EL (cell line): ENCODE measurements at places on chromosomes 16 and 17.

DNA sequence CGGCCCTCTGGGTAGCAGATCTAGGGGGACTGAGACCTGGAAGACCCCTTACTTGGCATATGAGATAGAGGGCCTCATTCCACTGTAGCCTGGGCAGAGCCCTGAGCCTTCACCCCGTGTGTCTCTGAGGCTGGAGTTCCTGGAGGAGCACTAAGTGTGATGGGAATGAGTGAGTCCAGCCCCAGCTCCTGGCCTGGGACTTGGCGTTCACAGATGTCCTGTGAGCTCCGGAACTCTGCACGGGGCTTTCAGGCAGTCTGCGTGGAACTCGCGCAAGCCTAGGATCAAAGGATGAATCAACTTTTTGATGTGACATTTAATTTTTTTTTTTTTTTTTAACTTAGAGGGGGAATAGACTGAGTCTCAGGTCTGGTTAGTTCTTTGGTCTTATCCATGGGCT, 1.8 kb downstream of the NKD1 start:
- DNase-seq, result no peak

DNA sequence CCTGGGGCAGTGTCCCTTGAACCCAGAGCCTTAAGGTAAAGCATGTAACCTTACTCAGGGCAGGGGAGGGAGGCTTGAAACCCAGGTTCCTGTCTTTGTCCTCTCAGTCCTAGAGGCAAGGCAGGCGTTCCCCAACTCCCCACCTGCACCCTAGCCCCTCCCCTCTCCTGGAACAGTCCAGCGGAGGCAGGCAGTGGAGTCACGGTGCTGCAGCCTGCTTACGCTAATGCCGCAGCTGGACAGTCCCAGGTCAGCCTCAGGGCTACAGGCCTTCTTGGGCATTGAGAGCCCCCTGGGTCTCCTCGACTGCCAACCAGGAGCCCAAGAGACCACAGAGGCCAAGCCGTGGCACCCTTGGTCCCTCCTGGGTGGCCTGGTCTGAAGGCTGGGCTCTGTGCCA, 6.8 kb upstream of the CD300A start:
- DNase-seq, result no peak

DNA sequence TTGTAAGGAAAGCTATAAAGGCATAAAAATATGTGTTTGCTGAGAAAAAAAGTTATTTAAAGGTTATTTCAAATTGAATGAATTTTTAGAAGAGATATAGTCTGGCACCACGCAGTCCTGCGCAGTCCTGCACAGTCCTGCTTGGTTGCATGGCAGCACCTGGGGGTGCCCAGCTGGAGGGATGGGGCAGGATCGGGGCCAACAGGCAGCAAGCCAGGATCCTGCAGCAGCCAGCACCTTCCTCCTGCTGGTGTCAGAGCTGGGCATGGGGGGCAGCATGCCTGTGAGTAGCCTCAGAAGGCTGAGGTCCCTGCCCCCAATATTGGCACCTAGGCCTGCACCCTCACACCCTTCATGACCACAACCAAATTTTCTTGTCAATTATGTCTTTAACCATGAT, 46.0 kb downstream of the GLG1 start:
- DNase-seq, result no peak

GRCh38 chr17:30278032-30278431, 13.7 kb downstream of the BLMH start:
- peak; percentile 25 for DNase-seq

- no peak for DNase-seq
These were observed 17.8 kb downstream of the MBTPS1 start for GRCh38 chr16:84098939-84099338.

DNA sequence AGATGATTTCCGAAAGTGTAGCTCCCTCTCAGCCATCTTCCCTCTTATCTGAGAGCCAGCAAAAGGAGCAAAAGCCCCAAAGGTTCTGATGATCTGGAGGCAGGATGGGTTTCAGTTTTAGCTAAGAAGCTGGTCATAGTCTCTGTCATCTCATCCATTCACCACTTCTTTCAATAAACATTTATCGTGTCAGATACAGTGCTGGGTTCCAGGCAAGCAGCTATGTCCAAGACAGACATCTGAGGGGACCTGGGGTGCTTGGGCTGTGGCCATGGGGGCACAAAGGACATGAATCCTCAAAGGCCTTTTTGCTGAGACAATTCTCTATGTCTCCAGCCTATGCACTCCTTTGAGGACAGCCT, 1.0 kb upstream of the ETV4 start:
- DNase-seq, result no peak

- no peak for DNase-seq
These were observed 6.3 kb upstream of the CBX4 start for GRCh38 chr17:79845601-79845949.

- peak; percentile 86 for DNase-seq
These were observed 42.9 kb upstream of the CDRT4 start for GRCh38 chr17:15510361-15510760.

- no peak for DNase-seq
These were observed 3.4 kb downstream of the ALDOA start for GRCh38 chr16:30068750-30069610.

DNA sequence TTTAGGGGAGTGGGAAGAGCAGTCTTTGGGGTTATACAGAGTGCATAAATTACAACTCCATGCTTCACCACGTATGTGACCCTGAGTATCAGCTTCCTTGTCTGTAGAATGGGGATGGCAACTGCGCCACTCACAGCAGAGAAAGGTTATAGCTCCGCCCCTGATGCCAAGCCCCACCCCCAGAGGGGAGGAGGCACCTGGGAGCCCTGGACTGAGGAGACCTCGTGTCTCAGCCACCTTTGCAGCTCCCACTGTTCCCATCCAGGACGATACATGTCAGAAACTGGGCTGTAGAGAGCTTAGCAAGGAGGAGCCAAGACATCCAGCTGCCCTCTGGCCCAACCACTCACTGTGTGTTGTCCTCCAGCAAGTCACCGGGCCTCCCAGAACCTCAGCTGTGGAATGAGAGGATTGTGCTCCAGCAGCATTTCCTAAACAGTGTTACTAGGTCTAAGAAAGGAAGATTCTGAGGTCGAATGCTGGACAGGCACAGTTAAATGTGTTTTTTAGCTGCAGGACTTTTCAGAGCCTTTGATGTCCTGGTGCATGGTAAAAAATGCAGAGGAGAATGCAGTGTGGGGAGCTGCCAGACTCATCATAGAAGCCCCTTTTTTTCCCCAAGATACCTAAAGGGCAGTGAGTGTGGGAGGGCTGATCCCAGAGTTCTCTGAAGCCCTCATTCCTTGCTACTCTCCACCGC, 49.4 kb downstream of the BEAN1 start:
- DNase-seq, result no peak

DNA sequence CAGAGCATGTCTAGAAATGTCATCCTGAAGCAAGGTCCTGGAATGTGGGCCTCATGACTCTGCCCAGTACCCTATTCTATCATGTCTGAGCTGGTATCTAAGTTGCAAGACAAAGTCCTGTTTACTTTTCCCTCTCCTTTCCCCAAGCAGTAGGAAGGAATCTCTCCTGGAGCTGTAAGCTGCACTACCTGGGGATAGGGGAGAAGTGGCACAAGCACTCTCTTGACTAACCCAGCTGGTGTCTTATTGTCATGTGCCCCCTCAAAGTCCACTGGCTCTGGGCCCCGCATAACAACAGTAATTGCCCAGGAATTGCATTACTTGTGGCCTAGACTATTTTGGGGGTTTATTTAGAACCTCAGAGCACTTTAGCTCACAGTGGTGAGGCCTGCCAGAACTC, 1366.3 kb upstream of the GOT2 start:
- no peak for DNase-seq

DNA sequence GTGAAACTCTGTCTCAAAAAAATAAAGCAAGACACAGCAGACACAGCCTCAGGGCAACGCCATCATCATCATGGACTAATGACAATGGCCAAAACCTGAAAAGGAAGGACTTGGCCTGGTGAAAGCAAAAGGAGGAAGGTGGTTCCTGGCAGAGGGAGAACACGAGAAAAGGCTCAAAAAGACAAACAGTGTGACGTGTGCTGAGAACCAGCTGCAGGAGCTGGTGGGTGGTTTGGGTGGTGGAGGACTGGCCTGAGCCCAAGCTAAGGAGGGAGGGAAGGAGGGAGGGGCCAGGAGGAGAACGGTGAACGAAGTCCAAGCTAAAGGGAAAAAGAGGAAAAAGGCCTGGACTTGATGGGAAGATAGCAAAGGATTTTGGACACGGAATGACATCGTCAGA, 85.1 kb downstream of the SLC39A11 start:
- DNase-seq, result no peak

DNA sequence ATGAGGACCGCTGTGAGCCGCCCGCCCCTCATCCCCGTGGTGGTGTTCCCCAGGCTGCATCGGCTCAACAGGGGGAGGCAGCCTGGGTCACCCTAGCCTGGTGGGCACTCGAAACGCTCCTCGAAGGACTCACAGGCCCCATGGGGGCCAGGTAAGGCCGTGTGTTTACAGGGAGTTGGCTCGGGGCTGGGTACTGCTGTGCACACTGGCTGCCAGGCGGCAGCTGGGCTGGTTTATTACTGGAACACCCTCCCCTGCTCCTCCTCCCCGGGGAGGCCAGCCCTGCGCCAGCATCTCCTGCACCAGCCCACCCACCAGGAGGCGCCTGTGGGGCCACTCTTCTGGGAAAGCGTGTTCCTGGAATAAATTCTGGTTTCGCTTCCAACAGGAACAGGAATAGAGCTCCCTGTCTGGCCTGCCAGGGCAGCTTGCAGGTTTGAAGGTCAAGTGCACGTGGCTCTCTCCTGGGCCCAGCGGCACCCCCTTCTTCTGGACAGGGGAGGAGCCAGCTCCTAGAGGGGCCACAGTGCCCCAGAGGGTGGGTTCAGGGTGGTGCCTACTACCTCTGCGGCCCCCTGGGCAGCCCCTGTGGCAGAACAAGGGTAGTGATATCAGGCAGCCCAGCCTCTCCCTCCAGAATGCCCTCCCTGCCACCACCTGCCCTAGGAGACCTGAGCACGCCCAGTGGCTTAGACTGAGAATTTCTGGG, 11.3 kb downstream of the MCRIP1 start:
- DNase-seq, result peak; percentile 27

DNA sequence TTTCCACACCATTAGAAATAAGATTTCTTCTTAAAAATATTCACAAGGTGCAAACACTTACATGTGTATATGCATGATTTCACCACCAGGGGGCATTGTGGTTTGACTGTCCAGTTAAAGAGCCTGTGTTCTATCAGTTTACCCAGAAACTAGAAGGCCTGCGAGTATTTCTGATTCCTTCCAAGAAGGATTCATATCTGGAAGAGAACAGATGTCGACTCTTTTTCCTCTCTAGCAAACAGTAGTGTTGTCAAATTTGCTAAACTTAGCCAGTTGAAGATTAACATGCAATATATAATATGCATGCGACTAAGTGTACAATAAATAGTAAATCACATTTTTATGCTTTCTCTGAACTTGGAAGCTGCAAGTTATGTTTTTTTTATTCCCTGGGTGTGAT, 404.1 kb downstream of the WWOX start:
- peak; percentile 0 for DNase-seq
